ENCODE measurements at places on chromosomes 6 and 20.

DNA sequence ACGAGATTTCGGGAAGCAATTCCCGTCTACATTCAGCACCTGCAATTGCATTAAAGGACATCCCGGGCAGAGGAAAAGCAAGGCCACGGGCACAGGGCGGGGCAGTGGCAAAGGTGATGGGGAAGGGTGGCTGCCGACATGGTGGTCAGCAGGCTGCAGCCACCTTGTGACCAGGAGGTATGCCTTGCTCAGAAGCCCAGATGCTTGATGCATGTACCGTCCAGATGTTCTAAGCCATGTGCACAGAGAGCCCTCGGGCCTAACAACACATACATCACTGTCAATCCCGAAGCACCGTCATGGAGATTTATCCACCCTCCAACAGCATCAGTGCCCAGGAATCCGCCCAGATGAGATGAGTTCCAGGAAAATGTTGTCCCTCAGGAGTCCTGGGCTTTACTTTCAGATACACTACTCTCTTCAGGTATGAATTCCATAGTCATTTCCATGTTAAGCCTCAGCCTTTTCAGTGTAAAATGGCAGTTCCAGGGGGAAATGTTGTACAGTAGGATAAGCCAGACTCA is 77.8 kb upstream of the FRMD1 start:
- DNase-seq, result no peak

DNA sequence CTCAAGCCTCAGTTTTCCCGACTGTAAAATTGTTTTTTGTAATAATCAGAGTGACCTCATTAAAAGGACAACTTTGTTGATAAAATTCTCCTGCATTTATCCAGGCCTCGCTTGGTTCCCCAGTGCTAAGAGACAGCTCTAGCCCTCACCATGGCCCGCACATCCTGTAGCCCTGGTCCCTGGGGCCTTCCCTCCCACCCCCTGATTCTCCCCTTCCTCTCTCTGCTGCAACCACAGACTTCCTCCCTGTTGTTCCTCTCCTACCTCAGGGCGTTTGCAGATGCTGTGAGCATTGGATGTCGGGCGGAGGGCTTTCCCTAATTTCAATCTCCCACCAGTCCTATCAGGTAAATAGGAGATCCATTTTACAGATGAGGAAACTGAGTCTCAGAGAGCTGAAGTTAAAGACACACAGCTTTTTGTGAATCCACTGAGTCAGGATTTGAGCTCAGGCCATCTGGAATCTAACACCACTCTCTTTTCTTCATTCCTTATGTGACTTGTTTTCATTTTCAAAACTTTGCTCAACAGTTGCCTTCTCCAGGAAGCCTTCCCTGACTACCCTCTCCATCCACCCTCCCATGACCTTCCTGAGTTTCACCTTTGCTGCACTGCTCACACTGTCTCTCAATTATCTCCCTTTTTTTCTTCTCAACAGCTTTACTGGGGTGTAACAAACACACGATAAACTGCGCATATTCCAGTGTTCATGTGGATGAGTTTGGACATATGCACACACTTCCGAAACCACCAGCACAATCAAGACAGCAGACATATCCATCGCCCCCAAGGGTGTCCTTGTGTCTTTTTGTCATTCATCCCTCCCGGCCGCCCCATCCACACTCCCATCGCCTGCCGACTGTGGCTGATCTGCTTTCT is 107.1 kb downstream of the CEBPB start:
- DNase-seq, result no peak

DNA sequence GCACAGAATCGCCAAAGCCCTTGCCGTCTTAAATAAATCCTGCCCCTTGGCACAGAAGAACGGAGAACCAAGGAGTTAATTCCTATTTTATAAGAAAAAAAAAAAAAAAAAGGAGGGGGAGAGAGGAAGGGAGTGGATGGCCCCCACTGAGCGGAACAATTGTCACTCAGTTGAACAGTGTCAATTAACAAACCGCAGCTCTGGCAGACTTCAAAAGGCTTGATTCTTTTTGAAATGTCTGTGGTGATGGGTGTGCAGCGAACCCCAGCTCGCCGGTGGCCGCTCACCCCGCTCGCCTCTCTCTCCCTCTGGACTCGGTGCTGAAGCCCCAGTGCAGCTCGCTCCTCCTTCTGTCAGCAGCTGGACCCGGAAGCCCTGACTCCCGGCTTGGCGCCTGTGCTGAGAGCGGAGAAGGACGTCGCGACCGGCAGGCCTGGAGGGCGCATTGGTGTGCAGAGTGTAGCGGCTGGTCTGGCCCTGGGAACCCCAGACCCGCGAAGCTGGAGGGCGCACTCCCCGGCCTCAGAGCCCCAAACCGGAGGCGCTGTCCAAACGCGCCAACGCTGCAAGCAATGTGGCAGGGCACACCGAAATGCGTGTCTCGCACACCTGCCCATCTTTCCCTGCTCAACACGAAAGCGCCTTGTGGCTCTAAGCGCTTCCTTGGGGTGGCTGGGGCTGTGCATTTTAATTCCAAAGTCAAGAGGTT is 3.4 kb downstream of the LINC00237 start:
- DNase-seq, result no peak

GRCh38 chr20:23021951-23022350 is 13.2 kb upstream of the SSTR4 start:
- DNase-seq, result no peak

DNA sequence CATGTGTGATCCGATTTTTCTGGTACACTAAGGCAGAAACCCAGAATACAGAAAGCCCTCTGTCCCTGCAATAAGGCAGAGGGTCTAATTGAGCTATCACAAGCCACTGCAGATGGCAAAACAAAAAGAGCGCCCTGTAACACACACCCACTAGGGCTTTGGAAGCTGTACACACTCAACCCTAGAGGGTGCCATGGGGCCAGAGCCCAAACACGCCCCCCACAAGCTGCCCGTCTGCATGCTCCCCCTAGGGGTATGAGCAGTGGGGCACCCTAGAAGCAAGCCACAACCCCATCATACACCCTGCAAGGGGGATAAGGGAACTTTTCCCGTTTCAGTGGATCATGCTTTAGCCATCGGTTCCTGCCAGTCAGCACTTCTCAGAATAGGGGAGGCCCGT is 62.2 kb upstream of the PDE10A start:
- DNase-seq, result no peak

GRCh38 chr20:60262967-60263603 is 304.9 kb downstream of the CDH26 start:
- no peak for DNase-seq

DNA sequence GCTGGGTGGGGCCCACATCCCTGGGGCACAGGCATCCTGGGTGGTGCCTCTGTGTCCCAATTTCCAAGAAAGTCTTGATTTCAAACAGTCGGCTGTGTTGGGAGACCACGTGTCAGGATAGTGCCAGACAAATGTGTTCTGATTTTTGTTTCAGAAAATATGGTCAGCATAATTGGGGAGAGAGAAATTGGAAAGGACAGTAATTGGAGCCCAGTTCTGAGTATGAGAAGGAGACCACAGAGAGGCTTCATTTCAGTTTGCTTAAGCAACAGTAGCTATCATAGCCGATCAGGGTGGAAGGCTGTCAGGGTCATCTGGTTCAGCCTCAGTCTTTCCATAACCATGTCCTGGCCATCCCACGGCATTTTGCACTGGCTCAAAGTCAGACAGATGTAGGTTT is 220.7 kb downstream of the CDC5L start:
- DNase-seq, result no peak

GRCh38 chr6:32168807-32169591 is 4.6 kb downstream of the EGFL8 start:
- DNase-seq, result no peak

DNA sequence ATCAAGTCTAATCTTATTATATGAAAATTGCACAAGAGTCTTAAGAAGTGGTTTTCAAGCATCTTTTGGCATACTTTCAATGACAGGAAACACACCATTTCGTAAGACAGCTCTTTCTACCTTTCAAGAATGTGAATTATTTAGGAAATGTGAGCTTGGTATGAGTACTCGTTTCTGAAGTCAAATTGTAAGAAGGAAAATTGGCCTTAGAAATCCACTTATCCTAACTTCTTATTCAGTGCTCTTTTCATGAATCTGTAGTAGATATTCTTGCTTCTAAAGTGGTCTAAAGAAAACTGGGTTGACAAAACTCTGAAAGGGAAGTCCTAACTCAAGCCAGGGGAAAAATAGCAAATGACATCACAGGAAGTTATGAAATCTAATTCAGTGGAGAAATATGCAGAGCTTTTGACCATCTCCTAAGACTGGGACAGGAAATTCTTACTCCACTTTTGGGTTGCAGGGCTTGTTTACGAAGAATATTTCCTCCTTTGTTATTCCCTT is 38.5 kb upstream of the OGFRL1 start:
- no peak for DNase-seq

DNA sequence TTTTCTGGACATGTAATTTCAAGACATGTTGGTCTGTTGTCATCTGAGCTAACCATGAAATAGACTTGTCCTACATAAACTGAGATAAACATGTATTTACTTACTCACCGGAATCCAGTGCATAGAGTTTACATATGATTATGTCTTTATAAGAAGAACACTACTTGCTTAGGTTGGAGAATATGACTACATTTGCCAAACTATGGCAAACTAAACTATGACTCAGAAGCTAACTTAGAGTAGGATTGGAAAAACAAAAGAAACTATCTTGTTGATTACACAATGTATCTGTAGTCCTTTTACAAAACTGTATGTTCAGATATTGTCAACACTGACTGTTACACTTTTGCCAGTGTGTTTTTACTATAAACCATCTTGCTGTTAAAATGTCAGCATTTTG is 113.3 kb downstream of the CRYBG1 start:
- no peak for DNase-seq

DNA sequence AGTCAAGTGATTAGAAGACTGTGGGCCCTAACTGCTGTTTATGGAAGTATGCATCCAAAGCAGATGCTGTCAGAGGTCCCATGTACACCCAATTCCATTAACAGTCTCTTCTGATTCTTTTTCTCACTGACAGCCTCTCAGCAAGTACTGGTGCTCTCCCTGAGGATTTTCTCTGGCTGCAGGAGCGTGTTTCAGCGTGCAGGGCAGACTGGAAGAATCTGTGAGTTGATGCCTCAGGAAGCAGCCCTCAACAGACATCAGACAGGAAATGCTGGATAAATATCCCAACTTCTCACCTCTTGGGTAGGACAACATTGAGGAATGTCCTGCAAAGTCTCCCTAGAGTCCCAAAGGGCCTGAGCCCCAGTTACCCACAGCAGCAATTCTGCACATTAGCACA is 40.8 kb downstream of the ANKEF1 start:
- DNase-seq, result no peak

GRCh38 chr20:20341371-20341770 is 26.5 kb upstream of the INSM1 start:
- DNase-seq, result no peak

DNA sequence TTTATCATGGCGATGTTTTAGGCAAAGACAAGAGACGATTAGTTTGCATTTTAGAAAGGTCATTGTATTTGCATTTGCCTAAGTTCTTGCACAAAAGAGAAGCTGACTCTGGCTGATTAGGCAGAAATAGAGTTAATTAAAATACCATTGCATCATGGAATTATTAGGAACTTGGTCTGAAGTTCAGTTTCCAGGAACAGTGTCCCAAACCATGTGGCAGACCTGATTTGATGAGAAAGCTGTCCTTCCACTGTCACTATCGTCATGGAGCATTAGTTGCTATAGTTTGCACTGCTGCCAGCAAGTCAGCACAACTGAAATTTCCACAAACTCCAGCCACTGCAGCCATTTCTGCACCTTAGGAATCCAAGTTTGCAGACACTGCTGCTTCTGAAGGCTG is 24.3 kb upstream of the MCUR1 start:
- DNase-seq, result no peak

DNA sequence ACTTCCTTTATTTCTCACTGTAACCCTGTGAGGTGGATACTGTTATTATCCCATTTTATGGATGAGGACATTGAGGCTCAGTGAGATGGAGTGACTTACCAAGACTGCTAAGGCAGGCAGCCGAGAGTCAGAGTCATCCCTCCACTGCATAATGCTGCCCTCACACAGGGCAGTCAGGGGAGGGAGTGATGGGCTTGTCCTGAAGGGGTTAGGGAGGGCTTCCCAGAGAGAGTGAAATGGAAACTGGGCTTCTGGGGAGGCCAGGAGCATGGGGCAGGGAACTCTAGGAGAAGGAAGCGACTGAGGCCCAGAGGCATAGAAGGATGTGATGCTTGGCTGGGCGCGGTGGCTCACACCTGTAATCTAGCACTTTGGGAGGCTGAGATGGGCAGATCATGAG is 31.1 kb downstream of the TM9SF4 start:
- DNase-seq, result peak; percentile 25

GRCh38 chr6:129411092-129411491 is 298.9 kb downstream of the ARHGAP18 start:
- DNase-seq, result no peak
